ENCODE measurements at places on chromosomes 6 and 20.

- no peak for DNase-seq
Observed at GRCh38 chr6:85016726-85017125, 252.3 kb upstream of the TBX18 start.

- DNase-seq, result no peak
Observed at GRCh38 chr6:7086488-7086887, 21.3 kb upstream of the RREB1 start.

- peak; percentile 44 for DNase-seq
Observed at GRCh38 chr6:11595903-11596302, 58.4 kb downstream of the TMEM170B start.

- no peak for DNase-seq
Observed at GRCh38 chr6:85684133-85684808, 41.6 kb upstream of the SYNCRIP start.

DNA sequence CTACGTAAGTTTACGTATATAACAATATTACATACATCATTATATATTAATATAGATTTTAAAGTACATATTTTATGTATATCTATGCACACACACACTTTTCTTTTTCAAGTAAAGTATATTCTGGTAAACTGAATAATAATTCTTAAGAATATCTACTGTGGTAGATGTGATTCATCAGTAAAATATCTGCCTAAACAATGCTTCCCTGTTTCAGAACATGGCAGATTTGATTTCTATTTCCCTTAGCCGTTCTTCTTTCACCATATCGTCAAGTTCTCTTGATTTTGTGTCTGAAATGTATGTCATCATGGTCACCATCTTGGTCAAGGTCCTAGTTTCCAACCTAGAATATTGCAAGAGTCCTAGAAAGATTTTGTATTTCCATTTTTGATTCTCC, 195.6 kb downstream of the HDGFL1 start:
- DNase-seq, result no peak

GRCh38 chr6:154661768-154662167, 71.4 kb upstream of the SCAF8 start:
- no peak for DNase-seq

- DNase-seq, result no peak
Observed at GRCh38 chr6:140281236-140281635, 906.8 kb upstream of the CITED2 start.

DNA sequence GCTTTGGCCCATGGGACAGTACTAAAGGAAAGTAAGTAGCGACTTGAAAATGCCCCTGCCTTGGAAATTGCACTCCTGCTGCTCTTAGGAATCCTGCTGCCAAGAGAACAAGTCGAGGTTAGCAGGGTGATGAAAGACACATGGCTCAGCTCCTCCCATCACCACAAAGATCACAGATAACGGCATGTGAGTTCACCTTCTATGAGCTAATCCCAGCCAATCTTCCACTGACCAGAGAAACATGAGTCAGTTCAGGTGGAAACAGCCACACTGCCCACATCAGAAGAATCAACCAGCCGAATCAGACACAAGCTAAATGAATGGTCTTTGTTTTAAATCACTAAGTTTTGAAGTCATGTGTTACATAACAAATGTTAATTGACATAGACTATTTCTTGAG, 106.3 kb downstream of the PRKN start:
- DNase-seq, result peak; percentile 43

DNA sequence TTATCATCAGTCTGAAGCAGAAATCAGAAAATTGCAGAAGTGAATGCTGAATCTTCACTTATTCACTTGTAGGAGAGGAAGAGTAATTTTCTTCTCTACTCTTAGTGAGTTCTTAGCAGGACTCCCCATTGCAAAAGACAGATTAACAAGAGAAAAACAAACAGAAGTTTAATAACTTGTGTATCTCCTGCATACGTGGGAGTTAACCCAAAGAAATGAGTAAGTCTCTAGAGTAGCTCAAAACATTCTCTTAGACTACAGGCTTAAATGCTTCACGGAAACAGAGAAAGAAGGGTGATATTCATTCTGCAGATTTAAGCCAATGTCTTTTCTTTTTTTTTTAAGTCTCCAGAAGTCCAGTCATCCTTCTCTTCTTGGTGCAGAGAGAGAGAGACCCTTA, 97.9 kb upstream of the TMEM181 start:
- no peak for DNase-seq

DNA sequence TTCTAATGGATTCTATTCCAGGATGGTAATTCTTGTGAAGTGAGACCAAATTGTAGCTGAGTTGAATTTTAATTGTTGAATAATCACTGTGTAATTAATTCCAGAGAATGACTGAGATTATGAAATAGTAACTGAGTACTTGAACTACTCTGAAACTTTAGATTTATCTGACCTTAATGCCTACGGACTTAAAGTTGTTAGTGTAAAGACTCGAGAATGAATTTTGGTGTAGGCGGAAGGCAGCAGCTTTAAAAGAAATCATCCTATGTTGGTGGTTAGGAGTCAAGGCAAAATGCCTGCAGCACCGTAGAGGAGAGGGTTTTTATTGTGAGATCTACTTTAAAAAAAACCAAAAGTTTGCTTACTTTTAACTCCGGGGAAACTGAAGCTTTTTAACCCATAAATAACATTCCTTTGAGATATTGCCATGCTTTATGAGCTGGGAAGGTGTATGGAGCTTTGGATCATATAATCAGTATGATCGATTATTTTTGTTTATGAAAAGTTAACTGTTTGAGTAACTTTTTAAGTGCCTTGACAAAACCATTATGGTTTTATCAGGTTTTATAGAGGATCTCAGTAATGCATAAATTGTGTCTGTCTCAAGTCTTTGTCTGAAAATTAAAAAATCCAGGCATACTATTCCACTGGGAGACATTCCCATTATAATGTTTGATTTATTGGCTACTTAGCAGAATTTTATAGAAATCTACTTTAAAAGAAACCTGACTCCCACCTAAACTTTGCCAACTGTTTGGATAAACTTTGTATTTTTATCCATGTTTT, 46.1 kb downstream of the MYO6 start:
- DNase-seq, result no peak

- peak; percentile 96 for DNase-seq
Observed at GRCh38 chr20:50588034-50588736, 78.0 kb downstream of the PTPN1 start.

- no peak for DNase-seq
Observed at GRCh38 chr6:30726506-30727413, 6.6 kb downstream of the TUBB start.

GRCh38 chr20:2010533-2010932, 16.7 kb upstream of the PDYN start:
- DNase-seq, result no peak

DNA sequence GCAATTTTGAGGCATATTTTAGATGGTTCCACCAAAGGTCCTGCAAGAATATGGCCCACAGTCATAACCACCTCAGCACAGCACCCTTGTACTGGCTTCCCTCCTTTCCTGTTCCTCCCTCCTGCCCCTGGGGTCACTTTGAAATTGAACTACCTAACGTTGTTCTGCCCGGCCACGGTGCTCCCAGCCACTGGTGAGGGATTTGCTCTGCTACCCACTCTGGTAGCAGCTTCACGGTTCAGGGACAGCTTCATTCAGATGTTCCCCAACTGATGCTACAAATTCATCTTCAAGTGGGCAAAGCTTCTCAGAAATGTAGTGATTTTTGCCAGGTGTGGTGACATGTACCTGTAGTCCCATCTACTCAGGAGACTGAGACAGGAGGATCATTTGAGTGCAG, 7.9 kb upstream of the NELFCD start:
- no peak for DNase-seq

- DNase-seq, result no peak
Observed at GRCh38 chr6:160337301-160337700, 10.9 kb upstream of the SLC22A3 start.

DNA sequence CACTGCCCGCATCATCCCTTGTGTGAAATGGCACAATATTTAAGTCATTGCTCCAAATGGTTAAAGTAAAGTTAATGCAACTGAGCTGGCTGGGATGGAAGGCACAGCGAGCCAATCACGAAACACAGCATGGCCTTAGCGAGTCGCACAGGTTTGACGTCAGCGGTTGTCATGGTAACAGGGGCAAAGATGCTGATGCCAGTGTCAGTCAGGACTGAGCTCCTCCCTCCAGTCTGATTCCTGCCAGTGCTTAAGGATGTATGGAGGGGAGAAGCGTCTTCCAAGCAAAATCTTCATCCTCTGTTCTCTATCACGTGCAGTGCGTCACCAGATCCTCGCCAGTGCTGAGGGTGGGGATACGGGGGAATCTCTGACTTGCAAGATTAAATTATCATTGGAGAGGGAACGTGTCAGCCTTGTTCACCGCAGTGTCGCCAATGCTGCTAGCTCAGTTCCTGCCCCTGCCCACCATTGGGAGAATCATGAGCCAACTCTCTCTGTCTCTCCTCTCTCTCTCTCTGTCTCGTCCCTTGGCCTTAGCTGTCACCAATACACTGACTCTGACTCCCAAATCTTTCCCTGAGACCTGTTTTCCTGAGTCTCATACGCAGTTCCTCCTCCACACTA, 24.5 kb downstream of the TSPYL4 start:
- peak; percentile 87 for DNase-seq

DNA sequence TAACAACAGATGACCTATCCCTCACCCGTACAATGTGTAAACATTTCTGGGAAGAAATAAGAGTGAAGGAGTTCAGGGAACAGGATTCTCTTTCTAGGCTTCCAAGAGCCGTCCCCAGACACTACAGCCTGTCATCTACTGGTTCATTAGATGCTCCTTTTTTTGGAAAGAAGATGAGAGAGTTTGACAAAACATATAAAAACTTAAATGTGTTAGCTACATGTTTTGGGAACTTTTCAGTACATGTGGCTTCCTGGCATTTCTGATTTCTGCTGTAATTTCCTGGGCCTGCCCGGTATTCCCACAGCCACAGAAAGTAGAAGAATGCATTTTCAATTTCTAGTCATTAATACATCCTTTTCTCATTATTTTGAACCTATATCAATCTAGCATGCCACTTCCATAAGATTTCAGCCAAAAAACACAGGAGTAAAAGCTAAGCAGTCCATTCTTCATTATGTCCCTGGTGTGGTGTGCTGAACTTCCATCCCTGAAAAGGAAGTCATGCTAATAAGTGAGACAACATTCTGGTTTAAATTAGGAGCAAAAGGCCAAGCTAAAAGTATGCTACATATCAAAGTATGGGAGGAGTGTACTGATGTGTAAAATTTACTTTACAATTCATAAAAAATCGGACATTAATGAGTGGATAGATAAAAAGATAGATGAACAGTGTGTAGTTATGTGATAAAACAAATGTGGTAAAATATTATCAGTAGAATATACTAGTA, 198.2 kb downstream of the WDR27 start:
- no peak for DNase-seq

GRCh38 chr6:95203153-95203754, 374.1 kb upstream of the MANEA start:
- DNase-seq, result peak; percentile 48

DNA sequence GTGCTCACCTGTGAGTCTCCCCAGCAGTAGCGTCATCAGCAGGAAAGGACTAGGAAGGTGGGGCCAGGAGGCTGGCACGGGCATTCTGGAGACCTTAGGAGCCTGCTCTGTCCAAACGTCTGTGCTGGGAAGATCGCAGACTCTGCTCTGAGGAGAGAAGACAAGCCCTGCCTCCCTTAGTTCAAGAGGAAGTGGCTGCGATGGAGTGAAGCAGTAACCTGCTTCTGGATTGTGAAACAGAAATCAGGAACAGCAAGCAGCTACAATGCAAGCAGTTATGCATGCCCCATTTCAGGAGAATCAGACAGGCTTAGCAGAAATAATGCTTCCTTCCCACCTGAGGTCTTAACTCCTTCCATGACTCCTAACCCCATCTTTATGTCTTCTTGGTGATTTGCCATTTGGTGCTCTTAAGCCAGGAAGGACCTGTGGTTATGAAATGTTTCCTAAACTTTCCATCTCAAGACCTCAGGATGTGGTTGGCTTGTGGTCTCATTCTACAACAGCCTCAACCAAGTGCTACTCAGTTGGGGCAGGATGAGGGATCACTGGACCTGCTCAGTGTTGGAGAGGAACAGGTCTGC, at the start of gene SIRPB1:
TSS of gene SIRPB1 (minus strand) at position 149 of the 584 bp plus-strand sequence. CDS start at position 84, 65 bp downstream.
- DNase-seq, result no peak

GRCh38 chr6:33073431-33073871, at the start of gene HLA-DPA1:
Gene HLA-DPA1 (minus strand): TSS chr6:33073649.
- DNase-seq, result peak; percentile 59

DNA sequence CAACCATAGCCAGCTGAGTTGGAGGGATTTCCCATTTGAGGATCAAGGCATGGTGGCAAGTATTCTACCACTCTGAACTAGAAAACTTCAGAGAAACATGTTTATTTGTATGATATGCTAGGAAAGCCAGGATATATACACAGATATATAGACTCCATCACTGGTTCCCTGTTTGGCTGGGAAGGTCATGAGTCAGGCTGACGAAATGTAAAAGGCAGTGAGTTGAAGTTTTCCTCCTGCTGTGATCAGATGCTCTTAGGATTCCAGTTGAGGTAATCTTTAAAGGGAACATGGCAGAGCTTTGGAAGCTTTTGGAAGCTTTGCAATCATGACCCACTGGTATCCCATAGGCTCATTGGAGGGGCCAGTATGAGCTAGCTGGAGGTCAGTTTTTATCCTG, 1369.1 kb downstream of the EPHA7 start:
- DNase-seq, result peak; percentile 8

DNA sequence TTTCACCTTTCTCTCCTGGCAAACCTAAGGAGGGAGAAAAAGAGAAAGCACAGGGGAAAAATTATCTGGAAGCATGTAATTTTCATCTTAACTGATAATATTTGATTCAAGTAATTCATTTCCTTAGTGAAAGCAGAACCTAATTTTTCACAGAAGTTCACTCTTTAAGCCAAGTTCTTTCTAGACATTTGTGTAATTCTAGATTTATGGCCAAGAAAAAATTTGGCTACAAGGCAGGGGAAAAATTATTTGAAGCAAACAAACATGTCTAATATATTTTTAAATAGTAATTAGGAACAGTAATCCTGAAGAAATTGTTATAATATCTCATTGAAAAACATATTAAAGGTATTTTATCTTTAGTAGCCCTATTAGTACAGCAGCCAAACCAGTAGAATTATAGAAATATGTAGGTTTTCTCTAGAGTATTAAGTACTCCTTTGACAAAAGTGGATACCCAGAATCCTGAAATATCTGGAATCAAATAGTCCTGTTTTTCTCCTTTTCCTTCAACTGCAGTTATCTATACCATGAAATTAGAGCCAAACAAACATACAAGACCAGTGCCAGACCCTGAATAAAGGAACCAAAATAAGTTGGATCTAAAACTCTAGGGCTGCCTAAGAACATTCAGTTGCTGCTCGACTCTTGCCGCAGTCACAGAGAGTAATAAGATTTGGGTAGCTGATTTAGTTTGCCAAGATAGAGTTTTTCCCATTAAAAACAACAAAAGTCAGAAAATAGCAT, 116.5 kb downstream of the COL12A1 start:
- no peak for DNase-seq

- DNase-seq, result peak; percentile 37
Observed at GRCh38 chr20:434661-435419, 26.7 kb downstream of the RBCK1 start.

All from iPS-NIHi11 (cell line).